MCF 10A (cell line): ENCODE measurements at places on chromosomes 5 and 9. TPM values are rescaled to one million over a fixed set of nuclear protein-coding genes. Genes with fewer than 3 reads are reported as not detected.

Gene MOB3B
- total RNA-seq, result 2.2 and 3.7 TPM in 2 replicates

DNA sequence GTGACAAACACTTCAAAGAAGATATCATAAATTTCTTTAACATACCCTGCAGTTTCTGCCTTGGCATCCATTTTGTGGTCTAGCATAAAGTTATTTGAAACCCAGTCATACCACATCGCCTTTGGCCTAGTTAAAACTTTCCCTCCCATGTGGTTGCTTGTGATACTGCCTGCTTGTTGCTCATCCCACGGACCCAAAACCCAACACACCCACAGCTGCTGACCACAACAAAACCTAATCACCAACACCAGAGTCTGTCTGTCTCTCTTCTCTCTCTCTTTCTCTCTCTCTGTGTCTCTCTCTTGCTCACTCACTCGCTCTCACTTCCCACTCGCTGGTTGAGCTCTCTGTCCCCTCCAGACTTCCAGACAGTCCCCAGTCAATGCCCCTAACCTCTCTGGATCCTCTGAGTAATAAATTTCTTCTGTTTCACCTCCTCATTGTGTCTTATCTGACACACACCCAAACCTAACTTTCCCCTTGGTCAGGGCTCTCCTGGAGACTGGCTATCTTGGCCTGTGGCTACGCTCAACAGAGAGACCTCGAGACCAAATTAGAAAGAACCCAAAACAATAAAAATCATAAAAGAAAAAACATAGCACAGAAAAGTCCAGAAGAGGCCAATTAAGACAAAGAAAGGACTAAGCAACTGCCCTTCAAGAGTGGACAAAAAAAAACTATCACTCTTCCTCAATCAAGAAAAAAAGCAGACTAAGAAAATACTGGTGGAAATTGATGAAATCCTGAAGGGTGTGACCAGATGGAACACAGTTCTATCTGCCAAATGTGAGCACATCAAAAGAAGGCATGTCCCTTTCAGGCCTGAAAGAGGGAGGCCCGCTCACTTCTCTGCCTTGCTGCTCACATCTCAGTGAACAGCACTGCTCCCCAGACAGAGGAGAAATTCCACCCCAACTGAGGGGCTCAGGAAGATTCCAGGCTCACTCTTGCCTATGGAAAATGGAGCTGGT is 41.5 kb downstream of the TTLL11 start:
- no peak for DNase-seq

DNA sequence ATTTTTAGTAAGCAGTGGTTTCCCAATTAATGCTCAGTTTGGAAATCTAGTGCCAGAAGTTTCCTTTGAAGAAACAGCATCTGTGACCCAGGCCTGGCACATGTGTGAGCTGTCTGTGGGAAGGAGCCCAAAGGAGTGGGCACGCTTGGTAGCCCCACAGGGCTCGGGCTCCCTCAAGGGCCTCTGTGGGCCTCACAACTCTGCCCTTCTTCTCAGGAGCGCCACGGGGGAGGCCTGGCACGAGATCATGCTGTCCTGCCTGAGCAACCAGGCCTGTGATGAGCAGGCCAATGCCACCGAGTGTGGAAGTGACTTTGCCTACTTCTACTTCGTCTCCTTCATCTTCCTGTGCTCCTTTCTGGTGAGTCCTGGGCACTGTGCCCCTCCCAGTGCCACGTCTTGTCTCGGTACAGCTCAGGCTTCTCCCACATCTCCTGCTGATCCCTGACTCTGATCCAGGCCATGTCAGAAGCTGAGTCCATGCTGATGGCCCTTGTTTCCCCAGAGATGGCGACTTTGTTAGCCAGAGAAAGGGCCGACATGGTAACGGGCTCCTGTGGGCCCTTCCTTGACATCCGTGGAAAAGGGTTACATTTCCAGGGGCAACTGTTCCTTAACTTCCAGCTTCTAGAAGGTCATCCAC is 200.4 kb downstream of the CACNA1B start:
- DNase-seq, result no peak

DNA sequence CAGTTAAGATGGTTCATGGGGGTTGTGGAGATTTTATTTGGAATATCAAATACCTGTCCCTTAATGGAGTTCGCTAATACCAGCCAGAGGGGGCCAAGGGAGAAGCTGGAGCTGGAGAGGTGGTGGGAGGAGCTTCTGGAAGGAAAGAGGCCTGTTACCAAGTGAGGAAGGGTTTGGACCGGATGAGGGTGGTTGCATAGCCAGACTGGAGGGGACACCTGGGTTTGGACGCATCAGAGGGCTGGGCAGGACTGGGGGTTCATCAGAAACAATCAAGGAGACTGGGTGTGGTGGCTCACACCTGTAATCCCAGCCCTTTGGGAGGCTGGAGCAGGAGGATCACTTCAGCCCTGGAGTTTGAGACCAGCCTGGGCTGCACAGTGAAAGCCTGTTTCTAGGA is 111.8 kb upstream of the IER5L start:
- no peak for DNase-seq

DNA sequence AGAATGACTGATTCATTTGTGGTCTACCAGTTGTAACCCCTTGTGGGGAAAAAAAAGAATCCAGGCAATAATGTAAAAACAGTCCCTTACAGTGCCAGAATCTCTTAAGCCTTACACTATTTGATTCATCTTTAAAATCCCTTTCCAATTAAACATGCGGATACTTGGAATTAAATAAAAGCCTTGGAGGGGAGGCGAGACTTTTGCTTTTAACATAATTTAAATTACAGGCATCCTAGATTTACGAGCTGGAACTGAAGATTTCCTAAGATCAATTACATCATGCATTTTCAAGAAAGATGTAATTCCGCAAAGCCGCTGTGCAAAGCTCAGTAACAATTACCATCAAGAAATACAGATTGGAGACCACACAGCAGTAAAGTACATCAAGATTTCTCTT is 370.2 kb downstream of the MTRR start:
- no peak for DNase-seq
